ENCODE measurements at places on chromosomes 13 and 19.

DNA sequence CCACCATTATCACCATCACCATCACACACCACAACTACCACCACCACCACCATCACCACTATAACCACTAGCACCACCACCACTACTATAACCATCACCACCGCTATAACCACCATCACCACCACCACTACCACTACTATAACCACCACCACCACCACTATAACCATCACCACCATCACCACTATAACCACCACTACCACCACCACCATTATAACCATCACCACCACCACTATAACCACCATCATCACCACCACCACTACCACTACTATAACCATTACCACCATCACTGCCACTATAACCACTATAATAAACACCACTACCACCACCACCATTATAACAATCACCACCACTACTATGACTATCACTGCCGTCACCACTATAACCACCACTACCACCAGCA is 173.2 kb downstream of the DCLK1 start:
- DNase-seq: no peak

DNA sequence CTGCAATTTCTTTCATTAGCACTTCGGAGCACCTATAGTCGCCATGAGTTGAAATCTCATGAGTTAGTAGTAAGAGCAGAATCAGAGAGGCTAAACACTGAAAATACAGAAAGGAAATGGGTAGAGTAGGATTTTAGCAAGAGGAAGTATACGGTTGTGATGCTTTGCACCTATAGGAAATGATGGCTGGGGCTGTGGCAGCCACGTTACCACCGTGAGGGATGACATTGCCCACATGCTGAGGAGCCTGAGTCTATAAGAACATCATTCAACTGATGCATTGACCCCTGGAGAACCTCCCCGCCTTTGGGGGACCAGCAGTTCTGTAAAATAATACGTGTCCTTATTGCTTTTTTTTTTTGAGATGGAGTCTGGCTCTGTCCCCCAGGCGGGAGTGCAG is 20.4 kb downstream of the FAM187B start:
- no peak for DNase-seq

GRCh38 chr13:30019648-30020626 is 169.5 kb upstream of the UBL3 start:
- DNase-seq: no peak

- no peak for DNase-seq
Observed at GRCh38 chr13:31772231-31772630, 32.9 kb downstream of the RXFP2 start.

DNA sequence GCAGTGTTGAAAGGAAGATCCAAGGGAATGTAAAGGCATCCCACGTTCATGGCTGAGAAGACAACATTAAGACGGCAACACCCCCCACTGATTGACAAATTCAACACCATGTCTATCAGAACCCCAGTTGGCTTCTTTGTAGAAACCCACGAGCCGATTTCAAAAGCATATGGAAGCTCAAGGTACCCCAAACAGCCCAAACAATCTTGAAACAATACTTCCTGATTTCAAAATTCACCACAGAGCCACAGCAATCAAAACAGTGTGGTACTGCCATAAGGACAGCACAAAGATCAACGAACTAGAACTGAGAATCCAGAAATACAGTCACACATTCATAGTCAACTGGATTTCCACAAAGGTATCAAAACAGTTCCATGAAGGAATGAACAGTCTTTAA is 6.2 kb downstream of the MIER2 start:
- no peak for DNase-seq

- DNase-seq: no peak
Observed at GRCh38 chr13:47129461-47129860, 232.6 kb upstream of the HTR2A start.

GRCh38 chr19:4516199-4516938 is 1.9 kb downstream of the PLIN4 start:
- DNase-seq: no peak

DNA sequence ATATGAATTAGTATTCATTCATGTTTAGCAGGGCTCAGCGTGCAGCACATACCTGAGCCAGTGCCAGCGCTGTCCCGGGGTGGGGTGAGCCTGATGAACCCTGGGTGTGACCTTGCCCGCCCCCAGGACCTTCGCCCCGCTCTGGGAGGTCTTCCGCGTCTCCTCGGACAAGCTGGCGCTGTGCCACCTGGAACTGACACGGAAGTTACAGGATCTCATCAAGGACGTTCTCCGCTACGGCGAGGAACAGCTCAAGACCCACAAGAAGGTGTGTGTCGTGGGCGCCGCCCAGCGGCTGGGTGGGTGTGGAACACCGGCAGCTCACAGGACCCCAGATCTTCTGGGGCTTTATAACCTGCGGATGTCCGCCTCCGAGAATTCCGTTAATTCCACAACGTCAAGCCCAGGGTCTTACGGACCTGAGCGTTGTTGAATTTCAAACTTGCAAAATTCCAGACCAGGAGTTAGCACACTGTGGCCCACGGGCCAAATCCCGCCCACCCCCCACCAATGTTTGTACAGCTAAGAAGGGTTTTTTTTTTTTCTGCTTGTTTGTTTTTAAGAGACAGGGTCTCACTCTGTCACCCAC is 15.4 kb downstream of the FCHO1 start:
- no peak for DNase-seq

GRCh38 chr13:36067746-36068381 is 63.3 kb downstream of the DCLK1 start:
- no peak for DNase-seq

- no peak for DNase-seq
Observed at GRCh38 chr19:1309977-1310852, 24.5 kb downstream of the EFNA2 start.

DNA sequence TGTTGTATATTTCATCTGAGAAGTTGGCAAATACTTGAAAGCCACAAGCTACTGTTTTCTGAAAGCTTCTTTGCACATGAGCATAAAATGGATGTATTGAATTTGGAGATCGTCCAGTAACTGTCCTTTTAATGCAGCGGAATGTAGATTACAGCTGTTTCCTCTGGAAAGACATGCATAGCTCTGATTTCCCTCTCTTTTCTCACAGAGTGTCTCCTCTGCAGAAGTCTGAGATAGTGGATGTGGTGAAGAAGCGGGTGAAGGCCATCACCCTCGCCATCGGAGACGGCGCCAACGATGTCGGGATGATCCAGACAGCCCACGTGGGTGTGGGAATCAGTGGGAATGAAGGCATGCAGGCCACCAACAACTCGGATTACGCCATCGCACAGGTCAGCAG is 283.0 kb downstream of the SHISA2 start:
- DNase-seq: no peak

- DNase-seq: no peak
Observed at GRCh38 chr13:47175172-47175866, 278.5 kb upstream of the HTR2A start.

DNA sequence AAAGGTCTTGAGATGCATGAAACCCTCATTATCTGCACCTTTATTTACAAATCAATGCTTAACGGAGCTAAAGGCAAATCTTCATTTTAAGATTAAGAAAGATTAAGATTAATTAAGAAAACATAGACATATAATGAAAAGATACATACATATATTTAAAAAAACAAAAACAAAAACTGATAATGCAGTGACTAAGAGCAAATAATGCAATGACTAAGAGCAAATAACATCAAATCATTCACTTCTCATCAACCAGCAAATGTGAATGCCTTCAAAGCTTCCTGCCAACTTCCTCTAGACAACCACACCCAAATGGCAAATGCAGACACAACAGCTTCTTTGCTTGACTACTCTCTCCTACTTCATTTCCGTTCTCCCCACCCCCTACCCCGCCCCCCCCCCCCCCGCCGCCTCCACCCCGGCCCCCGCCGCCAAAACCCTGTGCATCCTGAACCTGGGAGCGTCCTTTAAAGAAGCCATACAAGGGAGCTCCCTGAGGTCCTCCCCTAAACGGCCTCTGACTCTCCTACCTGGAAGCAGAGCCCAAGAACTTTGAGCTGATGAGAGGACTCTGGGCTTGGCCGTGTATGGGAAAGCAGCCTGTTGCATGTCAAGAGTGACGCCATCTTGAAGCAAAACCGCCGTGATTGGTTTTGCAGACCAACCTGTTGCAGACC is 24.5 kb downstream of the TEX101 start:
- DNase-seq: peak; percentile 79

DNA sequence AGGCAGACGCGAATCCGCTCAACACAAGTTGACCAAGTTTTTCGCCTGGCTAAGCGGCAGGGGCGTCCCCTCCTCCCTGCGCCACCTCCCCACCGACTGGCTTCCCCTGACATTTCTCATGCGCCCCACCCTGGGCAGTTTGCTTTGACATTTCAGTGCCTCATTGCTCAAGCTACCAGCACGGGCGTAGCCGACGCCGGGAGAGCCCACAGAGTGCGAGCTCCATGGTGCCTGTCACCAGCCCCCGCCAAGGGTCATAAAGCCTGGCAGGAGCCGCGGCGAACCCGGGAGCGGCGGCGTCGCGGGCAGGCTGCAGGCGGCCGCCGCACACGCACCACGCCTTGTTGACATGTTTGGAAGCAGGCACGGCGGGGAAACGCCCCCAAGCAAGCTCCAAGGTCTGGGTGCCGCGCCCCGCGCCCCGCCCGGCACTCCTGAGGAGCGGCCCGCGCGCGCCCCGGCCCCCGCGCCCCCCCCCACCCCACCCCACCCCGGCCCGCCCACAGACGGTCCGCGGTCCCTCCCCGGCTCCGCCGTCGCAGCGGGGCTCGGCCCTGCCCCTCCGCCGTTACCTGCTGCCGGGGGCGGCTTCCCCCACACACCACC is 601 bp downstream of the FBXL3 start:
- DNase-seq: peak; percentile 75

- no peak for DNase-seq
Observed at GRCh38 chr13:108185223-108185622, 30.1 kb downstream of the LIG4 start.

DNA sequence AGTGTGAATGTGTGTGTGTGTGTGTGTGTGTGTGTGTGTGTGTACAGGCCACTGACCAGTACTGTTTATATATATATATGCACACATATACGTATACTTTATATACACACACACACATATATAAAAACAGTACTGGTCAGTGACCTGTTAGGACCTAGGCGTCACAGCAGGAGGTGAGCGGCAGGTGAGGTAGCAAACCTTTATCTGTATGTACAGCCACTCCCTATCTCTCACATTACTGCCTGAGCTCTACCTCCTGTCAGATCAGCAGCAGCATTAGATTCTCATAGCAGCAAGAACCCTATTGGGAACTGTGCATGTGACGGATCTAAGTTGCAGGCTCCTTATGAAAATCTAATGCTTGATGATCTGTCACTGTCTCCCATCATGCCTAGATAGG is 34.5 kb downstream of the TBC1D4 start:
- DNase-seq: no peak

DNA sequence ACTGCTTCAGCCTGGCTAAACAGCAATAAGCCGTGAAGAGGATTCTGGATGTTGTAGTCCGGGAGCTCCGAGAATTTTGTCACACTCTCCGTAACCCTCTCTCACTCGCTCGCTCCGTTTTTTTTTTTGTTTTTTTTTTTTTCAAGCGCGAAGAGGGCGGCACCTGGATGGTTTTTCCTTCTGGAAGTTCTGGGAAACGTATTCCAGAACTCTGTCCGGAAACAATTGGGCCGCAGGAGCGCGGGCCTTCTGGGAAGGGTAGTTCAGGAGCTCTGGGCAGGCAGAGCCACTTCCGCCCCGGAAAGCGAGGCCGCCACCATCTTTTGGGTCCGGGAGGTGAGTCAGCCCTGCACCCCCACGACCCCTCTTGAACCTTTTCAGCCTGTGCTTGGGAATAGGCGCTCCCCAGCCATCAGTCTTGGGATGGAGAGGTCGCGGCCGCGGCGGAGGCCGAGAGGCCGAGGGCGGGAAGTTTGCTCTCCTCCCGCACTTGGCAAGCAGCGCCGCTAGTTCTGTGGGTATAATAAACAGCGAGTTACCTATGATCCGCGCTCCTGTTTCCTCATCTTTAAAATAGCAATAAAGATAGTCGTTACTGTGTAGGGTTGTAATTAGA is at the start of gene ZNF227:
TSS of gene ZNF227 (plus strand) at position 283 of the 616 bp plus-strand sequence. CDS start 5,261 bp downstream, outside the sequence.
- DNase-seq: peak; percentile 77

GRCh38 chr19:5697022-5697889 is 7.2 kb downstream of the RPL36 start:
- no peak for DNase-seq

GRCh38 chr13:60028021-60028420 is 135.7 kb downstream of the DIAPH3 start:
- no peak for DNase-seq

- no peak for DNase-seq
Observed at GRCh38 chr19:5718037-5718578, 1.8 kb downstream of the LONP1 start.

DNA sequence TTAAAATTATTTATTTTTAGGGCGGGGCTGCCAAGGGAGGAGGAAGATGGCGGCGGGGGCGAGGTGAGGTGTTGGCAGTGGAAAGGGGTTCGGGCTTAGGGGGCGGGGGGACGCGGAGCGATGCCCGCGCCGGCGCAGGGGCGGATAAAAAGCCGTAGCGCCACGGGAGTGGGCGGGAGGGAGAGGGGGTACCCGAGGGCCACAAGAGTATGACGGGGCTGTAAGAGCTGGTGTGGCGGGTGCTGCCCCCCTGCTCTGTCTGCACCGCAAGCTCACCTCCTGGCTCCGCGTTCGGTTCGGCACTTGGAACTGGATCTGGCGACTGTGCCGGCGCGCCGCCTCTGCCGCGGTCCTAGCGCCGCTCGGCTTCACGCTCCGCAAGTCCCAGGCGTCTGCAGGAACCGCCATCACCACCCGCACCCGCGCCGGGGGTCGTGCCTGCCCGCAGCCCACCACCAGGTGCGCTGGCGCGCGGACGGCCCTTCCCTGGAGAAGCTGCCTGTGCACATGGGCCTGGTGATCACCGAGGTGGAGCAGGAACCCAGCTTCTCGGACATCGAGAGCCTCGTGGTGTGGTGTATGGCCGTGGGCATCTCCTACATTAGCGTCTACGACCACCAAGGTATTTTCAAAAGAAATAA is 265.2 kb upstream of the SGCG start:
- no peak for DNase-seq

- no peak for DNase-seq
Observed at GRCh38 chr19:55670280-55671053, 4.6 kb upstream of the EPN1 start.

DNA sequence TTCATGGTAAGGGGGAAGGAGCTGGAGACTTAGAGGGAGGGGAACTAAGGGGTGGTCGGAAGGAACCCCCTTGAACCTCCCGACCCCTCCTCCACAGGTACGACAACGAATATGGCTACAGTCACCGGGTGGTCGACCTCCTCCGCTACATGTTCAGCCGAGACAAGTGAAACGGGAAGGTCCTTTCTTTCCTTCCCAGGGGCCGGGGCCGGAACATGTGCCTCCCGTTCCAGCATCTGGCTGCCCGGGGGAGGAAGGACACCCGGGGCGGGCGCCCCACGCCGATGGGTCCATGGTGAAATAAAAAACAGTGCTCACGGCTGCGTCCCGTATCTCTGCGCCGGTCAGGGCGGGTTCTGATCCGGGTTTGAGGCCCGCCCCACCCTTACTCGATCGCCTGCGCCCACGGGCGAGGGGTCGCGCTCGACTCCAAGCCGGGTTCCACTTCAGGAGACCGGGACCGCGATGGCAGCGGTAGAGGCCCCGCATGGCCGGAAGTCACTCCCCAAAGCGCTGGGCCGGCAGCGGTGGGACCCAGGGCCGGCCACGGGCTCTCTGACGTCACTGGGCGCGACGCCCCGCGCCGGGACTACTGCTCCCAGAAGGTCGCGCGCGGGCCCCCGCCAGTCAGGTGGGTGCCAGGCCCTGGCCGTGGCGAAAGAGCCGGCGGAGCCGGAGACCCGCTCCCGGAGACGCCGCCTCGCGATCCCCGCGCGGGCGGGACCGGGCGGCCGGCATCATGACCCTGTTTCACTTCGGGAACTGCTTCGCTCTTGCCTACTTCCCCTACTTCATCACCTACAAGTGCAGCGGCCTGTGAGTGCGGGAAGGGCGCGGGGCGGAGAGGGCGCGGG is at the start of gene TMEM147:
TSS of gene TMEM147 (plus strand) at position 626 of the 854 bp plus-strand sequence. CDS start at position 740, 114 bp downstream.
- peak; percentile 70 for DNase-seq
